ENCODE measurements at places on chromosomes 6 and 20. TPM values are rescaled to one million over a fixed set of nuclear protein-coding genes. Genes with fewer than 3 reads are reported as not detected.

Gene TMEM14A
- total RNA-seq = 9.7 TPM

Gene ULBP3
- 0.40 TPM for total RNA-seq

Gene CDC25B
- 34.7 TPM for total RNA-seq

DNA sequence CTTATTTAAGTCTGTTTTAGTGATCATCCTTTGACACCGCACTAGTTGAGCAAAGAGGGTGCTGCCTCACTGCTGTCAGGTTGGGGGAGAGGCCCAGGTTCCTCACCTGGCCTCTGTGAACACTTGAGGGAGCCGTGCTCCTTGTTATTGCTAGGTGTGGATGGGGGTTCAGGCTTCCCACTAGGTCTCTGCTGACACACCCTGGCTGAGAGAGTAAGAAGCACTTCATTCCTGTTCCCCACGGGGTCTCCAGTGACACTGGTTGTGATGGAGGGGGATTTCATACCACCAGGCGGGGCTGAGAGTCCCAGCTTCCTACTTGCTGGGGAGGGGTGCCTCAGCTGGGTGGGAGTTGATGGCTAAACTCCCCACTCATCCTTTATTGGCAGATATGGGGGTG, 11.1 kb upstream of the NOTCH4 start:
- no peak for DNase-seq

DNA sequence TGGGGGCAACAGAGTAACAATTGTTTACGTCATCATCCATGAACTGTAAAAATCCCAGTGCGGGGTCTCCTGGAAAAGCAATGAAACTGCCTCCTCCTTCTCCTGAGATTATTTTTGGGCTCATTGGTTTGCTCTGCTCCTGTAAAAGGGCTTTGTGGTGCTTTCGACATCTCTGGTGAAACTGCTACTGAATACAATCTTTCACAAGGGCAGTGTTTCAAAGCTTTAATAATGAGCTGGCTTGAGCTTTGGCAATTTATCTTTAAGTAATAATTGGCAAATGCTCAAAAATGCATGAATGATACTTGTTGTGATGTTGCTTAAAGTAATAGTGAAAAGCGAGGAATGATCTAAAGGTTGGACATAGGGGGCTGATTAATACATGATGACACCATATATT, 43.5 kb upstream of the ENPP1 start:
- no peak for DNase-seq

GRCh38 chr6:137811121-137811915, 55.7 kb upstream of the TNFAIP3 start:
- peak; percentile 72 for DNase-seq

DNA sequence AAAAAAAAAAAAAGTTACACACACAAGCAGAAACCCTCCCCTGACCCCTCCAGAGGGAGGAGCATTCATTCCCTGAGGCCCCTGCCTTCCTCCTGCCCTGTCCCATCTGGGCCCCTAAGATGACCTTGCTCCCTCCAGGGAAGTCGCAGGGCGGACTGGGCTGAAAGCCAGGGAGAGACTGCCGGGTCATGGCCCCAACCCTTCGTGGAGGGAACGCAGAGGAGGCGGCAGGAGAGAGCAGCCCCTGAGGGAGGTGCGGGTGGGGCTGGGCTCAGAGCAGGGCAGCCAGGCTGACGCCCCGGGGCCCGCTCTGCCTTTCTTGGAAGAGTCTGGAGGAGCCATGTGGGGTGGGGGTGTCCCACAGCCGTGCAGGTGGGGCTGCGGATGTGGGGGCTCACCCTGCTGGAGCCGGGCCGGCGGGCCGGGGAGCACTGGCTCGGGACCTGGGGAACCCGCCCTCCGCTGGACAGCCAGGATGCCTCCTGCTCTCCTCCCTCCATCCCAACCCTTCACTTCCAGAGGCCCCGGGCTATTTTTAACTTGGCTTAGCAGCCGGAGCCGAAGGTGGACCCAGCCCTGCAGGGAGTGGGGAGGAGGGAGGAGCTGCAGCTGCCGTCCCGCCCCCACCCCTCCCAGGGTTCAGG, 15.0 kb upstream of the ABHD16B start:
- DNase-seq = no peak

DNA sequence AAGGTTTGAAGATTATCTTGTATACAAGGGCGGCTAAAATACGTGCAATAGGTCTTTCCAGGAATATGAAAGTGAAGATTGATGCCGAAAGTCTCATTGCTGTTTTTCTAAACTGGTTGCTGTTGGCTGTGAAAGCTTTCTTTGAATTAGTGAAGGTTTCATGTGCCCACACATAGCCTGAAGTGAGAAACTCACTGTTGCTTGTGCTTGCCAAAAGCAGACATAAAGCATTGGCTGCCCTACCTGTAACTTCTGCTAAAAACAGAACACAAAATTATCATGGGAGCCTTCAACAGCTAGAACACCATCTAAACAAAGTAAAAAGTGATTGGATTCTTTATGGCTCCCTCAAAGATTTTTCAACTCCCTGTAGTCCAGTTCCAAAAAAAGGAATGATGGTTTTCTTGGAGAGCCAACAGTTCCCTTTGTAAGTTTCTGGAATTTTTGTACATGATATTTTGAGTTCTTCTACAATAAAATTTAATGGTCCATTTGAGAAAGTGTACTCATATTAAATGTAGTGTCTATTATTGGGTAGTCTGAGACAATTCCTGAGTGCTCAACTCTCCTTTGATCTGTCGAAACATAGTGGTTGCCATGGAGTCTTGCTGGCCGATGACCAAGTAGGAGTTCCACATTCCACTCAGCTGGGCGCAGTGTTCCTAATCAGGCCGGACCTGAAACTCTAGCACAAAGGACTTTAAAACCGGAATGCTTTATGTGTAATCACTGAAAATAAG, 68.5 kb downstream of the PLEKHG1 start:
- no peak for DNase-seq

DNA sequence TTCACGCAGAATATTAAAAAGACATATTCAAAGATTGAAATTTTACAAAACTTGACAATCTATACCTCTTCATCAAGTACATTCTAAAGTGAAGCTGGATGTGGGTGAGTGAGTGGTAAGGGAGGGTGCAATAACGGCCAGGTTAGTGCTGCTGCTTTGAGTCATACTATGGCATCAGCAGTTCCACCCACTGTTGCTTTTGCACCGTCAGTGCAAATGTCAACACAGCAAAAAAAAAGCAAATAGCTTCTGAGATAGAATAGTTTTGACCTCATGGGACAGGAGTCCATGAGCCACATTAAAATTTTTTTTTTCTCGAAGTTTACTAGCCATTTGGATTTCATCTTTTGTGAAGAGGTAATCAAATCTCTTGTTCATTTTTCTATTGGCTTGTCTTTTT, 31.8 kb downstream of the PSMF1 start:
- no peak for DNase-seq

GRCh38 chr6:164731539-164731938, 577.9 kb downstream of the C6orf118 start:
- DNase-seq = no peak

DNA sequence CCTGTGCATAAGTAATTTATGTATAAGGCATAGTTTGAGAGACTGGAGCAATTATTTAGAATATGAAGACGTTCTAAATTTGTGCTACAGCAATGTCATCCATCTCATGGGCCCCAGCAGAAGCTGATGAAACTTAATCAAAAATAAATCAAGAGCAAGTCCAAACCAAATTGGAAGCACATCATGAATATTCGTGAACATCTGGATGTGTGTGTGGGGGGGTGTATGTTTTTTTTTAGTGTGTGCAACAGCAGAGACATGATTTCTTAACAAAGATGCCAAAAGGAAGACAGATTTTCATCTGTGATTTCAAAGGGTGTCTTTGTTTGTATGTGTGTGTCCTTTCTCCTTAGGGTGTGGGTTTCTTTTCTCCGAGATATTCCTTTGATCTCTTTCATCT, 58.9 kb downstream of the SASH1 start:
- no peak for DNase-seq

DNA sequence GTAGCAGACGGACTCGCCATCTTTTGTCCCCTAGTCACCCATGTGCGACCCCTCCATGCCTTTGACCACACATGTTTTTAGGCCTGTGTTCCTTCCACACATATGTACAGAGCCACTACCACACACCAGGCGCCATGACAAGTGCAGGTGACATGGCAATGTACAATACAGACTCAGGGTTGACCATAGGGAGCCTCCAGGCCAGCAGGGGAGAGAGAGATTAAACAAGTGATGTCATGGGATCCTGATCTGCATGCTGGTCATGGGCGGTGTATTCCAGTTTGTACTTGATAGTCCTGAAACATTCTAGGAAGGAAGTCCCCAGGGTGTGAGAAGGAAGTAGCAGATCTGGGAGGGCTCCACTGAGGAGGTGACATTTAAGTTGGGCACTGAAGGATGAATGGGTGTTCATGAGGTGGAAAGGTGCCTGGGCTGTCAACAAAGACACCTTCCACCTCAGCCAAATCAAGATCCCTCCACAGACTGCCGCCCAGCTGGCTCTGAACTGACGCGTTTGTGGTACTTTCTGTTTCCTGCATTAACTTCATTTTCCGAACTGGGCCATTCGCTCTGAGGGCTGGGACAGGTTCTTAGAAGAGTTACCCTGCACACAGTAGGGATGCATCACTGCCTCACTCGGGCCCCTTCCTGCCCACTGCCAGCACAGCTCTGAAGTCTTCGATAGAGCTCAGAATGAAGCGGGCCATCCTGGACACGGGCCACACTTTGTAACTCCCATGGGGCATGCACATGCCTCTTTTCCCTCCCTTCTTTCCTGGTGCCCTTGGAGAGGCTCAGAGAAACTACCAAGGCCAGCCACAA, 94.0 kb downstream of the NOL4L start:
- DNase-seq = no peak

GRCh38 chr6:93177918-93178317, 241.4 kb downstream of the EPHA7 start:
- no peak for DNase-seq

DNA sequence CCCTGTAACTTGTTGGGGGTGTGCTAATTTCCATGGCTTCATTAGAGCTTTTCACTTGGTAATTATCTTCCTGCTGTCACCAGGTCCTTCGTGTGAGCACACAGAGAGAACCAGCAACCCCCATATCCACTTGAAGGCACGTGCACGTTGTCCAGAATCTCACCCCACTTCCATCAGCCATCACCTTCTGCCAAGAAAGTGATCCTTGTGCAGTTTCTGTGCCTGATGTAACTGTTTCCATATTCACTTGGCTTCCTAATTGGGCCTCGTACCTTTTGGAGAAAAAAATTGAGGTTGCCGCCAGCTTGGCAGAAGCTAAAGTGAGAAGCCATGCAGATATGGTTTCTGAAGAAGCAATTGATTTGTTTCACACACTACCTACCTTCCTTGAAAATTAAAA, 153.7 kb upstream of the TSHZ2 start:
- DNase-seq = no peak

DNA sequence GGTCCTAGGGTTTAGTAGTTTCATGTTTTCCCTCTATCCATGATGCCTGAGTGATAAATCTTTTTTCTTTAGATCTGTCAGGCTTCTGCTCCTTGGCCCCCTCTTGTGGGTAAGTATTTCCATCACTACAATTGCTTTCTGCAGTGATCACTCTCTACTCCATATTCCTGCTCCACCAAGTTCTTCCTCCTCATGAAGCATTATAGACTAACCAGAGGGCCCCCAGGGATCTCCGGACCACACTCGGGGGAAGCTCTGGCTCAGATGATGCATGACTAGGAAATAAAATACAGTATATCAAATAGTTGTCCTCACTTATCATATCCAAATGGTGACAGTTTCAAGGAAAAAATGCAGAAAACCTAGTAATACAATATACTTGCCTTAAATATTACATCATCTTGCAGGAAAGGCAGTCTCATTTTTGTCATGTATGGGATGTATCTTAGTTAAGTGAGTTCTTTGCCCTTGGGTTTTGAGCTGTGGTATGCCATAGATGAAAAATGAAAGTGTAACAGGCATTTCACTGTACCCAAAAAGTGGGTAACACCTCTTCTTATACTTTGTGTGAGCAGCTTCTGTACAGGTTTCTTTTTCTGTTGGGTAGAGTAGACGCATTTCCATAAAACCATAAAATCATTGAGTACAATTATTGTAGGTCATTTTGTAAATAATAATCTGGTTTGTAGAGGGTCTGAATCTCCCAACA, 200.9 kb upstream of the EYA4 start:
- no peak for DNase-seq
